Stimulated activated CD4-positive, alpha-beta T cell treated with anti-CD3 and anti-CD28 coated beads, Interleukin-15, amount 100 ng/mL, for 48 hours (primary cell): ENCODE measurements at places on chromosomes 12 and 14.

- DNase-seq: no peak
These were observed 25.0 kb downstream of the SNX6 start for GRCh38 chr14:34604995-34605394.

DNA sequence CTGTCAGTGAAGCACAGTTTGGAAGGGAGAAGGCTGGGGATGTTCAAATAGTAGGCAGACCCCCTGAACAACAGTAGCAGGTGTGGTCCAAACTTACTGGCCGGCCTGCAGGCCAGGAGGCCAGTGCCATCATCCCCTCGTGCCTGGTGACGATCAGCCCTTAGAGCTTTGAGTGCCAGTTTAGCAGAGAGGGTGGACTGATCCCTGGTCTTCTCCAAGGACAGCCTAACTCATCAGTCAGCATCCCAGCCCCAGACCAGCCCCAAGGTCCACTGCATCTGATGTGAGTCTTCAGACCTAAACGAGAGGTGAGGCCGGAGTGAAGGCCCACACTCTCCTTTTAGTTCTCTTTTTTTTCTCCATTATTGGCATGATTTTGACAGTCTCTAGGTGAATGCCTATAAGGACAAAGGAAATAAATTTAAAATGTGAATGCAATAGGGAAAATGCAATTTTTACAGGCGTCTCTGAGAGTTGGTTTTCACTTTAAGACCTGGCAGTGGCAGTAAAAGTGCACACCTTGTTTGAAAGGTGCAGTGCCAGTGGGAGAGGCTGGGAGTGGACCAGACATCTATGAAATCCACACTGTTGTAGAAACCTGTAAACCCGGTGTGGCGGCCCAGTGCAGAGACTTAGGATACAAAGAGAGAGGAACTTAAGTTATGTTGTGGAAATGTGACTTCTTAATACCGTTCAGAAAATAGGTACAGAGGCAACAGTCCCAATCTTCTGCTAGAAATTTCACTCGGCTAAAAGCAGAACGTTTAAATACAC is 311.2 kb downstream of the CACNA1C start:
- no peak for DNase-seq

DNA sequence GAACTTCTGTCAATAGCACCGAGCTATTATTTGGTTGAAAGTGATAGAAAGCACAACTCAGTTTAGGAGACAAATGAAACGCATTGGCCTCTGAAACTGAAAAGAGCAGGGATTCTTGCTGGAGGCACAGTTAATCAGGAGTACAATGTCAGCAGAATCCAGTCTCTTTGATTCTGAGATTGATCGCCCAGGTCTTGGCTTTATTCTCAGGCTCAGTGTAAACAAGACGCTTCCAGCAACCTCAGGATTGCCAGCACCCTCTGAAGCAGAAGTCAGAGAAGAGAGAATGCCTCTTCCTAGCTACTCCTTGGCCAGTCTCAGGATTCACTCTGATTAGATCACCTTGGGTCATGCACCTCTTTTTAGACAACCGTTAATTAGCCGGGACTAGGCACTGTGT is 11.8 kb upstream of the OTUB2 start:
- DNase-seq: no peak

GRCh38 chr14:45204241-45204640 is 48.8 kb downstream of the MIS18BP1 start:
- no peak for DNase-seq

DNA sequence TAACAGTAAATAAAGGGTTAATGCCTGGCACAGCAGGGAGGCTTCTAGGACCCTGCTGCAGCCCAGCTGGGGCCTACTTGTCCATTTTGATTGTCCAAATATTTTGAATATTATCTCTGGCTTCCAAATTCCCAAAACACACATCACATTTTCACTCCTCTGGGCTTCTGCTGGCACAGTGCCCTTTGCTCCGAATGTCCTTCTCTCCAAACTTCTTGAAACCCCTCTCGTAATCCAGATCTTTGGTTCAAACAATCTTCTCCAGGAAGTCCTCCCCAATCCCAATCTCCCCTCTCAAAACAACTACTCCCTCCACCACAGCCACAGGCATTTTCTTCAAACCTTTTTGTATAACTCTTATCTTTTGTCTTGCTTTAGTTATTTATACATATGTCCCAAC is 225.6 kb downstream of the PPM1H start:
- DNase-seq: no peak

GRCh38 chr12:62260733-62261683 is 804 bp downstream of the USP15 start:
- DNase-seq: peak; percentile 21

DNA sequence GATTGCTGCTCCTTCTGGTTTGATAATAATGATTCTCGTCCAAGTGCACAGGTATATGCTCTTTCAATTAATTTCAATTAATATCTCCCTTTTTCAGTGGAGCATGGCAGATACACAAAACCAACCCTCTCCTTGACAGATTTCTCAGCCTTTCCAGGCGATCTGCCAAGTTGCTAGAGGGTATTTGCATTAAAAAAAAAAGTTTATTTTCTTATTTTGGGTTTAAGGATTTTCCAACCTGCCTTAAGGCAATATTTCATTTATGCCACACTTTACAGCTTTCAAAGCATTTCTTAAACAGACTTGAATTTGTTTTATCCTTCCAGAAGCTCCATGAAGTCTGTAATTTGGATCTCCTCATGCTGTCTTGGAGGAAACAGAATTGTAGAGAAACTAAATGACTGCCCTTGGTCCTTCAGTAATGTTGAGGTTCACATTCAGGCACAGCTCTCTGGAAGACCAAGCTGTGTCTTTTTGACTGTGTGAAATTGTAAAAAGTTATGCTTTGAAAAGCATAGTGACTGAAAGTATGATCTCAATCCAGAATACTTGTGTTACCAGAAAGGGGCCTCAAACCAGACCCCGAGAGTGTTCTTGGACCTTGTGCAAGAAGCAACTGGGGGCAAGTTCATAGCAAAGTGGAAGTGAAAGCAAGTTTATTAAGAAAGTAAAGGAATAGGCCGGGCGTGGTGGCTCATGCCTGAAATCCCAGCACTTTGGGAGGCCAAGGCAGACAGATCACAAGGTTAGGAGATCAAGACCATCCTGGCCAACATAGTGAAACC is 2.3 kb downstream of the DGLUCY start:
- no peak for DNase-seq

- DNase-seq: no peak
These were observed 91.8 kb downstream of the ST8SIA1 start for GRCh38 chr12:22242726-22243125.

DNA sequence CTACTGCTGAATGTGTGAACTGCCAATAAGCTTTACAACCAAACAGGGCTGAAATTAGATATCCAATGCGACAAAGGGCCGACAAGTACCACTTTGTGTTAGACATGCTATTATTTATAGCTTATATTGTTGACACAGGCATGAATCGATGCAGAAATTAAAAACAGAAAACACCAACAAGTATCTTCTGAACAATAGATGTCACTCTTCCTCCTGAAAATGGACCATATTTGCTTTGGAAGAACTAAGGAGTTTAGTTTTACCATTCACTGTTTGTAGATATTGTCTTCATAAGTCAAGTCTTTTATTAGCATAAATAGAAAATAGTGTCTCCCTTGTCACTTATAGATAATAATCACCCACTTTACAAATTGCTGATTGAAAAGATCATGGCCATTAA is 86.5 kb downstream of the LRIG3 start:
- no peak for DNase-seq

- DNase-seq: peak; percentile 72
These were observed 17.2 kb upstream of the ELK3 start for GRCh38 chr12:96177013-96177412.

DNA sequence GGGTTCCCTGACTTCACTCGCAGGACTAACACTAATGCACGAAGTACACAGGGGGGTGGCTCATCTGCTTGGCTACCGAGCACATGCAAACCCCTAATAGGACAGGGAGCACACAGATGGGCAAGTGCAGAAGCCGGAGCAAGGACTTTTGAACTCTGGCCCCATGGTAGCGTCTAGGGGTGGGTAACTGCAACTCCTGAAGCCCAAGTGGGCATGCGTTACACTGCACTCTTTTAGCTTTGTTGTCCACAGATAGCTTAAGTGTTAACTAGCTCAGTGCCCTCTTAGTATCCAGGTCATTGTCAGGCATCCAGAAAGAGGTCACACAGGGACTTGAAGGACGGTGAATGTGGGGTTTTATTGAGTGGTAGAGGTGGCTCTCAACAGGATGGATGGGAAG is 3.0 kb upstream of the BLTP3B start:
- DNase-seq: no peak

DNA sequence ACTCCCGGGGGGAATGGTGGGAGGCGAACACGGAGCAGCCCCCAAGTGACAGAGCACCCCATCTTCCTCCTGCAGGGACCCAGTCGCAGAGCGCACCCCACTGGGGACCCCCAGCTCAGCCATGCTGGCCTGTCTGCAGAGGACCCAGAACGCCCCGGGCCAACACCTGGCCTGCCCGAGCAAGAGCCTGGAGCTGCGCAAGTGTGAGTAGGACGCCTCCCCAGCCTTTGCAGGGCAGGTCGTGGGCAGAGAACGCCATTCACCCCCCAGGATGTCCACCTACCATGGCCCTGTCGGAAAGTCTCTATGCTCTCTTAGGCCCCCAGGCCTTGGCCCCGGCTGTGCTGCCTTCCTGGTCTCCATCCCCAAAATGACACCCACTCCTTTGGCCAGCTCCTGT is 30.4 kb downstream of the FAM222A start:
- DNase-seq: no peak

- no peak for DNase-seq
These were observed 88.8 kb upstream of the NOS1 start for GRCh38 chr12:117450209-117450608.

GRCh38 chr14:70873627-70874026 is 33.6 kb upstream of the PCNX1 start:
- DNase-seq: no peak

GRCh38 chr12:6563448-6564050 is 4.5 kb downstream of the NOP2 start:
- peak; percentile 40 for DNase-seq

GRCh38 chr14:51124029-51124428 is 29.1 kb upstream of the TRIM9 start:
- no peak for DNase-seq

DNA sequence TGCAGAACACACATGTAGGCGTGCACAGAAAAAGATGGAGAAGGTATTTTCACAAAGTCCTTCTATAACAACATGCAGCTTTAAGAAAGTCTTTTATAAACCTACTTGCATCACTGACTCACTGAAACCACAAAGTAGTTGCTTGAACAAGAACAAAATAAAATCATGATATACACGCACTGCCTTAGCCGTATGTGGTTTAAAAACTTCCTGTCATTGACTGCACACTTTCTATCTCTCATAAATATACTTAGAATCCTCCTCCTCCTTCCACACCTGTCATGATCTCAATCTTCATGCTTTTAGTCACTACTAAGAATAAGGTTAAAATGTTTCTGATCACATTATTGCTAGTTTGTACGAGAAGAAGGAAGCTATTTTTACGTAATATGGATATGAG is 31.8 kb upstream of the RAD51AP1 start:
- DNase-seq: no peak

DNA sequence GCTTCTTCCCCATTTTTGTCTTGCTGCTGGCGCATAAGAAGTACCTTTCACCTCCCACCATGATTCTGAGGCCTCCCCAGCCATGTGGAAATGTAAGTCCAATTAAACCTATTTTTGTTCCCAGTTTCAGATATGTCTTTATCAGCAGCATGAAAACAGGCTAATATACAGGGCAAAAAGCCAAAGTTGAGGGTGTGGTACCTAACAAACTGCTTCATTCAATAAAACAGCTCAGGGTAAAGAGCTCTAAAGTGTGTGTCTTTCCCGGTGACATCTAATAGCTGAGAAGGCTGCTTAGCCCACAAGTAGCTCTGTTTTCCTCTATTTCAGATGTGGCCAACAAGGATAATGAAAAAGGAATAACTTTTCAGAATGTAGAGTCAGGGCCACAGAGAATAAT is 76.7 kb upstream of the SLC8A3 start:
- DNase-seq: no peak

GRCh38 chr14:53778263-53778662 is 178.4 kb downstream of the BMP4 start:
- DNase-seq: no peak

DNA sequence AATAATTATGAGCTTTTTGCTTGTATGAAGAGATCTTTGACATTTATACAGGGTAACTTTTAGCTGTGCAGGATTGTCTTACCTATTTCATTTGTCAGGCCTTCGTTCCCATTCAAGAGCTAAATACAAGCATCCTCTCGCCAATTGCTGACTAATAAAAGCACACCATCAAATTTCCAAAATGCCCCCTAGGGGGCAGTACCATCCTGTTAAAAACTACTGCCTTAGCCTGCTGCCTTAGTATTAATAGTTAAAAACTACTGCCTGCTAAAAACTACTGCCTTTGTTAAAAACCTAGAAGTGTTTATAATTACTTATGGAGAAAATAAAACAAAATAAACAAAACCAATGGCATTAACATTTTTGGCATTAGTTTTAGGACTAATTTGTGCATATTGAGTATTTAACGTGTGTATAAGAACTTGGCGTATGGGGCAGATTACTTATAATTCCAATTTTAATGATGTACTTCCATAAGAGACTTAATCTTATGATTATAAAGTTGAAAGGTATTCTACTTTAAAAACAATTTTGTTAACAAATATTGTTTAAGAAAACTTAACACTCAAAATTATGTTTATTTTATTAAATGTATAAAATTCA is 3.0 kb upstream of the IFI27L2 start:
- peak; percentile 54 for DNase-seq

DNA sequence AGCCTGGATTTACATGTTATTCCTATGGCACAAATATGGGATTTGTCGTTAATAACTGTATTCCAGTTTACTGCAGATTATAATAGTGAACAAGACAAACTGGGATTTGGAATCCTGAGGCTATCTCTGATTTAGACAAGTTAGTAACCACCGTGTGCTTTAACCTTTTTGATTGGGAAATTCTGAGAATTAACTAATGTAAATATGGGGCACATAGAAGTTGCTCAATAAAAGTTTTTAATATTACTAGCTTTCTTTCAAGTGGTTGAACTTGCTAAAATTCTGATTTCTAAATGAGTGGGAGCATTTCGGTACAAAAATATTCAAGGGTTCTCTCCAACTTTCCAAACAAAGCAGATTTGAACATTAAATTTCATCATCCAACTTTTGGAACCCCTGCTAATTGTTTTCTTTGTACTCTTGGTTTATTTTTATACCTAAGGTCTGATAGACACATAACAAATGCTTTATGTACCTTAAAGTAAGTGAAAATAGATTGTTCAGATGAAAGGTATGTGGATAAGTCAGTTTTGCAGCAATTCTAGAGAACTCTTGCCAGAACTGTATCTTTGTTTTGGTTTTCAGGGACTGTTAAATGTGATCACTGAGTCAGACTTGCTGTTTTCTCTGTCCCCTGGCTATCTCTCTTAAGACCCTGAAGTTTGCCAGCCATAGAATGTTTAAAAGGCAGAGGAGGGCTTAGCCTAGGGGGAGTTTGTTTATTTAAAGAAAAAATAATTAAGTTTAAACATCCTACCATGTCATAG is 57.5 kb downstream of the FRS2 start:
- DNase-seq: no peak
